GM23338 (cell line): ENCODE measurements at places on chromosomes 11 and 22. TPM values are rescaled to one million over a fixed set of nuclear protein-coding genes. Genes with fewer than 3 reads are reported as not detected.
A peak's percentile ranks its signal among the peaks of the same experiment; 100 is the strongest.

DNA sequence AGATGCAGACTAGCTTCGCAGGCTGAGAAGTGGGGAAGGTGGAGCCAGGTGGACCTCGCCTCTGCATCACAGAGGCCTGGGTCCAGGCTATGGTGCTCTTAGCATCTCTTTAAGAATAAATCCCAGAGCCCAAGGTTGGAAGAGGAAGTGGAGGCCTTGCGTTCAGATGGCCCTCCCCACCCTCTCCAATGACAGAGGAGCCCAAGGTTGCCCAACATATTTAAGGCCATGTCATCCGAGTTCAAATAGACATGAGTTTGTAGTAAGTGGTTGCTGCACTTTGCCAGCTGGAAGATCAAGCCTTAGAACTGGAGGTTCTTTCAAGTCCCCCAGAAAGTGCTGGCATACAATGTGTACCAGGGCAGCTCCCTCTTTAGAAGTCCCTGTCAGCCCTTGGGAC, 47.1 kb upstream of the HORMAD2 start:
- H3K27ac ChIP-seq: no peak overlapping the region
- H3K27me3 ChIP-seq: no peaks in the 10 kb centered on the region
- H3K36me3 ChIP-seq: no peaks in the 10 kb centered on the region
- DNase-seq: no peak
- H3K4me1 ChIP-seq: peaks cover 6% of the 10 kb centered on the region; the same call in 1 of the 2 replicates

- no peaks in the 10 kb centered on the region for H3K27me3 ChIP-seq
- DNase-seq: no peak
- H3K27ac ChIP-seq: no peak overlapping the region
- no peaks in the 10 kb centered on the region for H3K36me3 ChIP-seq
- H3K4me1 ChIP-seq: peaks cover 9% of the 10 kb centered on the region; the same call in 1 of the 2 replicates
These were observed 288.1 kb downstream of the ETS1 start for GRCh38 chr11:128299132-128299726.

DNA sequence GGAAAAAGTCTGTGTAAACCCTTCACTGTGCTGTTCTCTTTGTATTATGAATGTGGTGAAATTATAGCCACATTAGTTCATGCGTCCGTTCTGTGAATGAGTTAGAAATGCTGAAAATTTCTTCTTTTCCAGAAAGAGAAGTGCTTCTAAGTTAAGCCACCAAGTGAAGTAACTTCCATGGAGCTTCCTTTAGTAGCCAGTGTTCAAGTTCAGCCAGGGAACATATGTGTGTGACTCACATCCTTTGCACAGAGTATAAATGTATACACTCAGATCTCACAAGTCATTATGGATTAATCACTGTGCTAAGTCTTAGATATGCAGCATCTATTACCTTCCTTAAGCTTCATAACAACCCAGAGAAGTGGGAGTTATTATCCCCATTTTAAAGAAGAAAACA, 3.1 kb upstream of the MMP8 start:
- no peak overlapping the region for H3K27ac ChIP-seq
- H3K27me3 ChIP-seq: no peaks in the 10 kb centered on the region
- no peak for DNase-seq
- H3K4me1 ChIP-seq: no peaks in the 10 kb centered on the region
- H3K4me3 ChIP-seq: no peak overlapping the region

- H3K4me3 ChIP-seq: no peak overlapping the region
- H3K36me3 ChIP-seq: no peaks in the 10 kb centered on the region
- no peaks in the 10 kb centered on the region for H3K4me1 ChIP-seq
- no peak overlapping the region for H3K27ac ChIP-seq
- DNase-seq: no peak
These were observed 31.5 kb downstream of the STIM1 start for GRCh38 chr11:3886985-3887384.

DNA sequence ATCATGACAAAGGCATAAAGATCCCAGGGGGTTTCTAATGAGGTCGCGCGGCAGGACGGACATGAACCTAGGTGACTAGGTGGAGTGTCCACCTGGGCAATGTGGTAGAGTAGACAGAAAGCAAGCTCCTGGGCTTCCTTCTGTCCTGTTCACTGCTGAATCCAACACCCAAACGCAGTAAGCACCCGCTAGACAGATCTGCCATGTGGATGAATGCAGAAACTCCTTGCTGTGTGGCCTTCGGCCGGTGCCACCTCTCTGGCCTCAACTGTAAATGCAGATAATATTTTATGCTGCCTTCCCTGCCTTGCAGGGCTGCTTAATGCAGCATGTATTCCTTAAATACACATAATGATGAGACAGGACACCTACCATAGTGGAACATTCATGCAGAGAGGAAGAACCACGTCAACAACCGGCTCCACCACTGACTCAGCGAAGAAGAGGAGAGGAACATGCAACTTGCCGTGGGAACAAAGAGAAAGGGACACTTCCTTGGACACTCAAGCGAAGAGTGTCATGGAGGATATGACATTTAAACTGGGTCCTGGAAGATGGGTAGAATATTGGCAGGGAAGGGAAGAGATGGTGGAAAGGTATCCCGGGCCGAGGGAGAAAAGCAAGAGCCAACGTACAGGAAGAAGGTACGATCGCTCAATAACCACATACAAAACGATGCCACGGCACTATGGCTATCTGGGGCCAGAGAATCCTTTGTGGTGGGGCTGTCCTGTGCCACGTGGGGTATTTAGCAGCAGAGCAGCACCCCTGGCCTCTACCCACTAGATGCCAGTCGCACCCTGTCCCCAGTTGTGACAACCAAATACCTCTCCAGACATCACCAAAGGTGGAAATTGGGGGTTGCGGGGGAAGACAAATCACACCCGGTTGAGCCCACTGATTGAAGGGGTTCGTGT, 30.8 kb downstream of the MYH9 start:
- no peaks in the 10 kb centered on the region for H3K27me3 ChIP-seq
- no peak overlapping the region for H3K4me3 ChIP-seq
- peak overlapping the region; percentile 78 for H3K27ac ChIP-seq
- peaks cover 79% of the 10 kb centered on the region for H3K4me1 ChIP-seq

GRCh38 chr11:5992150-5992549, 5.4 kb upstream of the OR52L1 start:
- H3K27me3 ChIP-seq: no peaks in the 10 kb centered on the region
- no peak overlapping the region for H3K27ac ChIP-seq
- H3K4me3 ChIP-seq: no peak overlapping the region
- no peaks in the 10 kb centered on the region for H3K4me1 ChIP-seq

- no peaks in the 10 kb centered on the region for H3K36me3 ChIP-seq
- H3K4me1 ChIP-seq: peaks cover 19% of the 10 kb centered on the region; the same call in 1 of the 2 replicates
- no peak overlapping the region for H3K27ac ChIP-seq
- no peak for DNase-seq
- H3K27me3 ChIP-seq: no peaks in the 10 kb centered on the region
These were observed 62.9 kb downstream of the GRK3 start for GRCh38 chr22:25627271-25627852.

DNA sequence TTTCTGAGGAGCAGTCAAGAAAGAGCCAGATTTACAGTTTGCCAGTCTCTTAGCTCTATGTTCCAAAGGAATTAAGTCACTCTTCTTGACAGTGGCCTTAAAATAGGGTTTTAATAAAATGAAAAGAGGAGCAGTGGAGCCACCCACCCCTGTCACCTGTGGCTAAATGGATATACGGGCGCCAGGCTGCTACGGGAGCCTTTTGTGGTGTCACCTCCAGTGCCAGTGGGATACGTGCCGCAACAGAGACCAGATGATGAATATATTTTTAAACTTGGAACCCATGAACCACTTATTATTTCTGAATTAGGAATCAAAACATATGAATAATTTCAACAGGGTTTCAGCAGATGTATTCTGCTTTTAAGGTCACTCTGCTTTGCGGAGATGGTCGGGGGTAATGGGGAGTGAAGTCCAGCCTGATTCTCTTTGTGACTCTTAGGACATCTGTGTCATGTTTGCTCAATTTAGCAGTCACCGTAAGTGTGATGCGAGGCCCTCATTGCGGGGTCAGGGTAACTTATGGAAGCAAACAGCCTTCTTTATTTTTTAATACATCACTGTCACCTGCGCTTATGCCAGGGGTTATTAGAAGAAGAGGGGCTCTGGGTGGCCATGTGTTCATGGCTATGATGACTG, 64.3 kb downstream of the ZBTB16 start:
- DNase-seq: no peak
- H3K27me3 ChIP-seq: no peaks in the 10 kb centered on the region
- no peak overlapping the region for H3K4me3 ChIP-seq
- H3K27ac ChIP-seq: no peak overlapping the region
- H3K4me1 ChIP-seq: no peaks in the 10 kb centered on the region
- H3K36me3 ChIP-seq: no peaks in the 10 kb centered on the region

RTN4R gene
- total RNA-seq: 33.4 and 38.4 TPM in 2 replicates
